ENCODE measurements at places on chromosomes 7 and 10.

DNA sequence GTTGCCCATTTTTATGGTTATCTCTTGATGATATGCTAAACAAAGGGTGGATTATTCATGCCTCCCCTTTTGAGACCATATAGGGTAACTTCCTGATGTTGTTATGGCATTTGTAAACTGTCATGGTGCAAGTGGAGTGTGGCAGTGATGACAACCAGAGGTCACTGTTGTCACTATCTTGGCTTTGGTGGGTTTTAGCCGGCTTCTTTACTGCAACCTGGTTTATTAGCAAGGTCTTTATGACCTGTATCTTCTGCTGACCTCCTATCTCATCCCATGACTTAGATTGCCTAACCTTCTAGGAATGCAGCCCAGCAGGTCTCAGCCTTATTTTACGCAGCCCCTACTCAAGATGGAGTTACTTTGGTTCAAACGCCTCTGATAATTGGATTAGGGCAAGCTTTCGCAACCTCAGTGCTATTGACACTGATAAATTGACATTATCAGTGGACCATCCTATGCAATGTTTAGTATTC is 36.9 kb downstream of the BAG3 start:
- DNase-seq, result no peak

- DNase-seq, result peak; percentile 92
Observed at GRCh38 chr10:35413985-35414861, 77.9 kb downstream of the CCNY start.

DNA sequence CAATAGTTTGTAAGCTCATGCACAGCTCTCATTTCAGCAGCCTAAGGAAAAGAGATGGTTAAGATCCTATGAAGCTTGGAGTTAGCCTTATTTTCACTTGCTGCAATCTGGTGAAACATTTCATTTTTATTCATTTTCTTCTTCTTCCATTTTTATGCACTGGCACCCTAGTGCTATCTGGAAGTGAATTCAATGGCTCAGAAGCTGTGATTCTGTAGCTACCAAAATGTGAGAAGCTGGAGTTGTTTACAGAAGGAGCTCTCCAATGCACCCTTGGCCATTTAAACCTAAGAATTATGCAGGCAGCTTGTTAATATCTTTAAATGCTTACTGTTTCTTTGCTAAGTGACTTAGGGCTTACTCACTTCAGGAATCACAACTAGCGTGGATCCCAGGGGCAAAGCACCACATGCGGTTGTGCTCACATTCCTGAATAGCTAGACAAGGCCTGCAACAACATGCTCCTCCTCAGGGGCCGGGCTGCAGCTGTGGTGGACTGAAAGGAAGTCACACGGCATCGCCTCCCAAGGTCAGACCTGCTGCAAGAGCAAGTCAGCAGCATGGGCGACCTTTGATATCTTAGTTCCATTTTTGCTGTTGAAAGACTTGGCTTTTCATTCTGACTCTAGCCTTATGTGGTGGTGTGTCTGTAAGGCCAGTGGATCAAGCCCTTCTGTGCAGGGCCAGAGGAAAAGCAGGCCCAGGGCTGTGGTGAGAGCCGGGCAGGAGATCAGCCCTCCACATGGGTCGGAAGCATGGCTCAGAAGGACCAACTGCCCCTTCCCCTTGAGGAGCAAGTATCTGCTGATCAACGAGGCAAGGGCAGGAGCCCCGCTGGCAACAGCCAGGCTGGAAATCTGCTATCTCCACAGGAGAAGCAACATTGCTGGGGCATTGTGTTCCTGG is 91.9 kb upstream of the MBL2 start:
- DNase-seq, result no peak

GRCh38 chr7:12178317-12178716 is 32.8 kb upstream of the TMEM106B start:
- DNase-seq, result no peak

DNA sequence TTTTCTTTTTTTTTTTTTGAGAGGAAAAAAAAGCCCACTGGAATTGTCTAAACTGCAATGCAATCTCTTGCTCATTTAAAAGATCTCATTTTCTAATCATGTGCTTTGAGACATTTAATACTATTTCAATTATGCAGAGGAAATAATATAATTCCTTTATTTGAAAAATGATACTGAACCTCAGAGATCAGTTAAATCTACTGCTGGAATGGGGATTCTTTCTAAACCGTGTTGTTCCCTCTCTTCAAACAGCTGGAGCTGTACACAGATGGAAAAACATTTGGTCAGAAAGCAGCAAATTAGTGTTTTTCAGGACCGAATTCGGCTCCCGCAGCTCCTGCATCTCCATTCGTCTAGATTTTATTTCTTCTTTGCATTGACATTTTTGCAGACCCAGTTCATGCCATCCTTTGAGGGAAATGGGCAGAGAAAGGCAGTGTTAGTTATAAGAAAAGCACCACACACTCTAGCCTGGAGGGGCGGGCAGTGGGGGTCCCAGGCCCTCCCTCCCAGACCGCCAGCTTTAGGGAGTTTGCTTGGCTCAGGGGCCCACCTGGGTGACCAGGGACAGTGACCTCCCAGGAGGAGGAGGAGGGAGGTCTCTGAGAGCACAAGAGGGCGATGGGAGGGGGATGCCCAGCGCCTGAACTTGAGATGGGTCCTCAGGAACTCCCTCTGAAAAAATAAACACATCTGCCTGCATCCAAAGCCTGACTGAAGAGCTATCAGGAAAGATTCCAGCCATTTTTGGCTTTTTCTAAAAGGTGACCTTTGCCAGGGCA is 32.4 kb downstream of the TRIM8 start:
- no peak for DNase-seq

- no peak for DNase-seq
Observed at GRCh38 chr7:51222916-51223315, 93.7 kb downstream of the COBL start.

GRCh38 chr7:36404639-36405408 is 15.2 kb downstream of the ANLN start:
- no peak for DNase-seq

- no peak for DNase-seq
Observed at GRCh38 chr10:17831896-17832295, 22.7 kb downstream of the MRC1 start.

GRCh38 chr7:1219498-1219897 is 13.2 kb upstream of the UNCX start:
- no peak for DNase-seq

GRCh38 chr10:104732222-104732621 is 91.1 kb downstream of the SORCS3 start:
- no peak for DNase-seq

GRCh38 chr10:10777279-10777678 is 240.4 kb upstream of the CELF2 start:
- no peak for DNase-seq

DNA sequence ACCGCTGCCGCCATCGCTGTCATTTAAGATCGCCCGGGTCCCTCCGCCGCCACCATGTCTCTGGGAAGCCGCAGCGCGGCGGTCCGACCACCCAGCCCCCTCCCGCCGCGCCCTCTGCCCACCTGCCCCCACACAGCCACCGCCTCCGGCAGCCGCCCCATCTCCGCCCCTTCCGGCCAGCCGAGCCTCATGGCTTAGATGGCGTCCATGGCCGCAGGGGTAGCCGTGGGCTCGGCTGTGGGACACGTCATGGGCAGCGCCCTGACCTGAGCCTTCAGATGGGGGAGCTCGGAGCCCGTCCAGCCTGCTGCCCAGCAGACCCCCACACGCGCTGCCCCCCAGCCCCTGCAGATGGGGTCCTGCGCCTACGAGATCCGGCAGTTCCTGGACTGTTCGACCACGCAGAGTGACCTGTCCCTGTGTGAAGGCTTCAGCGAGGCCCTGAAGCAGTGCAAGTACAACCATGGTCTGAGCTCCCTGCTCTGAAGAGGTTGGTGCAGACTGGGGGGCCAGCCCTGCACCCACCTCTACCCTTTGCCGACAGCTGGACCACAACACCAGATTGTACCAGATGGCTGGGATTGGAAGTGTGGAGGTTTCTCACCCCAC is 38.0 kb upstream of the TARP start:
- peak; percentile 41 for DNase-seq

GRCh38 chr10:113078282-113078907 is 128.3 kb downstream of the TCF7L2 start:
- no peak for DNase-seq

DNA sequence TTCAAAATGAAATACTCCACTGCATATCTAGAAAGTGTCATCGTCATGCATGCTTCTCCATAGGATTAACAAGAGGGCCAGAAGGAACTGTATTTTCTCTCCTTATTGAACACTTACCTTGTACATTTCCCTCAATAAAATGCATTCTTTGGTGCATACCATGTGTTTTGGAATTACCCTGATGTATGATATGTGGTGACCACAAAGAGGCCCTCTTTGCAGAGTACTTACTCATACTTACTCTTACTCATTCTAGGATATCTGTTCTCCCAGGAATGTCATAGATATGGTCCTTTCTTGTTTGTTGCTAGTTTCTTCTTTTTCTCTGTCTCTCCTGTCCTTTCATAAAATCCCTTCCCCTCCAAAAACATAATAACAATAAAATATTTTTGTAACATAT is 1087.1 kb upstream of the POT1 start:
- DNase-seq, result no peak

DNA sequence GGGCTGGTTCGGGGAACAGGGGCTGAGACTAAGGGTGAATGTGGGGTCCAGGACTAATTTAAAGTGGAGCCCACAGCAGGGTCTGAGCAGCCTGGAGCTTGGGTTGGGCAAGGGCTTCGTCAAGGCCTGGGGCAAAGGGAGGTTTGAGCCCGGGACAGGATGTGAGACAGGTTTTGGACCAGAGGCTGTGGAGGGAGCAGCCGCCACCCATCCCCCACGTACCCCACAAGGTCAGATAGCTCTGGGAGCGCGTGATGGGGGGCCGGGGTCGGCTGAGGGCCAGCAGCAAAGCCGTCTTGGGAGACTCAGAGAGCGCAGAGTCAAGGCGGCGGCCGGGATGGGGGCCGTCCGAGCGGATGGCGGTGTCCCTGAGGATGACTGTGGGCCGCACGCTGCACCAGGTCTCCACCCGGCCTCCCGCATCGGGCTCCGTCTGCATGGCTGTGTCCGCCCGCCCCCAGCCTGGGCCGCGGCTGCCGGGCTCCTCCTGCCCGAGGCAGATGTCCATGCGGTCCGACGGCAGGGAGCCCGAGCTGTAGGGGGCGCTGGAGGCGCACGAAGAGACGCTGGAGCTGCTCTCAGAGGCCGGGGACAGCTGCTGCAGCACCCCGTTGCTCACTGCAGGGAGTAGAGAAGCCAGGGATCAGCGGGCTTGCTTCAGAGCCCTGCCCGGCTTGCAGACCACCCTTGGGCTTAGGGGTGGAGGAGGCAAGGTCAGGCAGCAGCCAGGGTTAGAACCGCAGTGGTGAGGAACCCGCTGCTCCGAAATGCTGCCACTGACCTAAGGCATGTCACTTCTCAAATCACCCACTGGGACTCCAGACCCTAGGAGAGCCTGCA is 12.1 kb downstream of the PDZD7 start:
- peak; percentile 92 for DNase-seq

GRCh38 chr7:43872406-43873110 is 3.2 kb upstream of the MRPS24 start:
- peak; percentile 43 for DNase-seq

GRCh38 chr7:108459922-108460551 is 3.8 kb upstream of the NRCAM start:
- no peak for DNase-seq

GRCh38 chr7:156661637-156662036 is 21.1 kb downstream of the RNF32 start:
- no peak for DNase-seq

- DNase-seq, result peak; percentile 58
Observed at GRCh38 chr7:99132595-99133321, 11.2 kb downstream of the SMURF1 start.

GRCh38 chr10:13308096-13308495 is 8.2 kb upstream of the PHYH start:
- DNase-seq, result no peak

- DNase-seq, result no peak
Observed at GRCh38 chr10:80144067-80144695, 11.7 kb downstream of the PLAC9 start.

- no peak for DNase-seq
Observed at GRCh38 chr10:75738924-75739323, 307.5 kb downstream of the LRMDA start.

DNA sequence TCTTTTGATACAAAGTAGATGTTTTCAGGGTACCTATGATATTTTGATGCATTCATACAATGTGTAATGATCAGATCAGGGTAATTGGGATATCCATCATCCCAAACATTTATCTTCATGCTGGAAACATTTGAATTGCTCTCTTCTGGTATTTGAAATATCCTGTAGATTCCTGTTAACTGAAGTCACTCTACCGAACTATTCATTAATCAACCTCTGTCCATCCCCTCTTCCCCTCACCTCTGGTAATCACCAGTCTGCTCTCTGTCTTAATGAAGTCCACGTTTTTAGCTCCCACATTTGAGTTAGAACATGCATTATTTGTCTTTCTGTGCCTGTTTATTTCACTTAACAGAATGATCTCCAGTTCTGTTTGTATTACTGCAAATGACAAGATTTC is 11.3 kb downstream of the MTG1 start:
- DNase-seq, result no peak

GRCh38 chr10:36221101-36221500 is 579.0 kb upstream of the FZD8 start:
- DNase-seq, result no peak

DNA sequence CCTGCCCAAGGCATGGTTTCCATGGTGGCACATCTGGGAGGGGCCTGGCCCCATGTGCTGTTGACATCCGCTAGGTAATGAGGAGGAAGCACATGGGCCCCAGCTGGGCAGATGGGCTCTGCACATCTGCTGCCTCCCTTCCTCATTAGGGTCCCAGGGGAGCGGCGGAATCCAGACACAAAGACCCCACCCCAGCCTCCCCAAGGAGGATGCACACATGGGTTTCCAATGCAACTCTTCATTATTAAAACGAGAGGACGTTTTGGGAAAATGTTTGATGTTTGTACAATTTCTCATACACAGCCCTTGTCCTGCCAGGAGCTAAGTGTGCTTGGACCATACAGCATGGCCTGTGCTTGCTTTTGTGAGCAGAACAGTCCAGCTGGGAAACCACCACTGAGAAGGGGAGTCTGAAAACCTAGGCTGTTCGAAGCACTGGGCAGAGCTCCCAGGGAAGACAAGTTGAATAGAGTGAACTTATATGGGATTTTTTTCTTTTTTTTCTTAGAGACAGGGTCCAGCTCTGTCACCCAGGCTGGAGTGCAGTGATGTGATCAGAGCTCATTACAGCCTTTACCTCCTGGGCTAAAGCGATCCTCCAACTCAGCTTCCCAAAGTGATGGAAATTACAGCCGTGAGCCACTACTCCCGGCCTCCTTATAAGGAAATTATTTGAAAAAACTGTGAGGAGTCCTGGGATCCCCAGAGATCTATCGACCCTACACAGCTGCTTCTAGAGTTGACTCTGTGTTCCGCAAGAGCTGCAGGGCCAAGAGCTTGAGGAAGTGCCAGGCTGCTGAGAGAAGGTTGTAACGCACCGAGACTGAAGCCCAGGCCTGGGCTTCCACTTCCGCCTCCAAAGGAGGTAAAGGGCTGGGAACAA is 23.4 kb downstream of the FAM107B start:
- peak; percentile 74 for DNase-seq

All from inflammatory macrophage treated with lipopolysaccharide for 1 hour (primary cell).